Dorsolateral prefrontal cortex (tissue), 122 donors: ENCODE measurements at places on chromosomes 5 and 9. TPM values are rescaled to one million over a fixed set of nuclear protein-coding genes. Genes with fewer than 3 reads are reported as not detected.

Gene CTXN3
- total RNA-seq: 18.0 TPM

Gene MARCOL
- total RNA-seq: not detected

Gene SLC6A7
- total RNA-seq: 45.3 TPM

Gene HAVCR1
- total RNA-seq: 1.2 TPM

Gene HAND1
- total RNA-seq: not detected

Gene RUSC2
- total RNA-seq: 156 TPM

Gene SYK
- total RNA-seq: 9.0 TPM

Gene NKD2
- 14.3 TPM for total RNA-seq

Gene ORM2
- total RNA-seq: not detected

Gene IGFBPL1
- total RNA-seq: 2.1 TPM

Gene CARD9
- 3.8 TPM for total RNA-seq

Gene GABRA6
- total RNA-seq: 1.9 TPM

Gene NLN
- total RNA-seq: 31.1 TPM

Gene SURF4
- total RNA-seq: 70.1 TPM

Gene PCDHB15
- 11.6 TPM for total RNA-seq

Gene PCDHGA11
- 5.7 TPM for total RNA-seq

Gene FOXD4L4
- total RNA-seq: 3.9 TPM

Gene MUSK
- 0.85 TPM for total RNA-seq

Gene CCDC183
- total RNA-seq: 3.4 TPM

Gene KIF4B
- 0.96 TPM for total RNA-seq

Gene RAD50
- 46.1 TPM for total RNA-seq

Gene ESM1
- total RNA-seq: not detected

Gene ZNF454
- total RNA-seq: 10.6 TPM

Gene PRXL2C
- total RNA-seq: 11.1 TPM

Gene STKLD1
- 6.1 TPM for total RNA-seq

Gene SPINK13
- total RNA-seq: not detected

Gene STING1
- total RNA-seq: 11.8 TPM

Gene TMCO6
- 8.0 TPM for total RNA-seq
